Hematopoietic multipotent progenitor cell treated with erythropoietin and hydrocortisone succinate and interleukin-3 and kit ligand, for 6 days (in vitro differentiated cells): ENCODE measurements at places on chromosomes 4 and X.
A peak's percentile ranks its signal among the peaks of the same experiment; 100 is the strongest.

DNA sequence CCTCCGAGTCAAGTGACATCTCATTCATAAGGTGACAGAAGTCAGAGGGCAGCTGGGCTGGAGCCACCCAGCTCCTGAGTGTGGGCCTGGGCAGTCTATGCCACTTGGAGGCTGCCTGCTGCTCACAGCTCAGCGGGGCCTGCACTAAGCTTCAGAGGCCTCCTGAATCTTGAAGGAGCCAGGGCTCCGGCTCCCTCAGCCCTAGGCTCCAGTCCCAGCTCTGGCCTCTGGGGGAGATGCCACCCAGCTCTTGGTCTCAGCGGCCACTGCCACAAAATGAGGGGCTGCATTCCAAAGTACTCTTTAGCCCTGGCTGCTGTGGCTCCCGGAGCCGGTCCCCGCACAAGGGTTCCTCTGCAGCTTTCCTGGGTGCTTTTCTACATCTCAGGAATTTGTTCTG, 32.7 kb upstream of the PSAPL1 start:
- DNase-seq, result no peak

DNA sequence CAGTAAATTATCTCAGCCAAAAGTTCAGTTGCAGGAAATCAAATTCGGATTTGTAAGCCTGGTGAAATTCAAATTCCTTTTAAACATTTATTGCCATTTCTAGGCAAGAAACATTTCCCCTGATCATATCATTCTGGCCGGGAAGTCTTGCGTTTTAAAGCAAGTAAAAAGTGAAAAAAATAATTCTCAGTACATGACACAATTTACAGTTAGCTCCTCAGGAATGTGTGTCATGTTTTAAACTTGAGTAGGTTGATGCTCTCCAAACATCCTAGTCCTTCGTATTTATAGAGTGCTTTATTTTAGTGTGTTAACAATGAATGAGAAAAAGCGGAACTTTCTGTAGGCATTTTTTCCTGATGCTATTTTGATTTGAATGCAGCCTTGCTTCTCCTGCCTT, 158.3 kb upstream of the SCML1 start:
- no peak for DNase-seq

DNA sequence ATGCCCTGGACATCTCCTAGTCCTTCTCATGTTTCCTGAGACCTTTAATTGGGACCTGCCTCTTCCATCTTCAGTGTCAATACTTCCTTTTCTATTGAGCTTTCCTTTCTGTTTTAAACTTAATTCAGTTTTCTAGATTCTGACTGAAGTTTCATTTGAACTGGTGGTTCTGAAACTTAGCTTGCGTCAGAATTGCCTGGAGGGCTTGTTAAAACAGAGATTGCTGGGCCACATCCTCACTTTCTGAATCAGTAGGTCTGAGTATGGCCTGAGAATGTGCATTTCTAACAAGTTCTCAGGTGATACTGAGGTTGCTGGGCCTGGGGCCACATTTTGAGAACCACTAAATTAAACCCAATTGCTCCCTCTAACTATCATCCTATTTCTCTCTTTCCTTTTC, 152.1 kb upstream of the DGKK start:
- no peak for DNase-seq

- no peak for DNase-seq
These were observed 47.6 kb downstream of the ANXA3 start for GRCh38 chr4:78599147-78599546.

- DNase-seq, result peak; percentile 16
These were observed 12.4 kb downstream of the CASP6 start for GRCh38 chr4:109690690-109691410.
